ENCODE measurements at places on chromosomes 11 and 22. TPM values are rescaled to one million over a fixed set of nuclear protein-coding genes. Genes with fewer than 3 reads are reported as not detected.

GRCh38 chr11:92964471-92964870 is 5.0 kb upstream of the MTNR1B start:
- no peak for DNase-seq

DNA sequence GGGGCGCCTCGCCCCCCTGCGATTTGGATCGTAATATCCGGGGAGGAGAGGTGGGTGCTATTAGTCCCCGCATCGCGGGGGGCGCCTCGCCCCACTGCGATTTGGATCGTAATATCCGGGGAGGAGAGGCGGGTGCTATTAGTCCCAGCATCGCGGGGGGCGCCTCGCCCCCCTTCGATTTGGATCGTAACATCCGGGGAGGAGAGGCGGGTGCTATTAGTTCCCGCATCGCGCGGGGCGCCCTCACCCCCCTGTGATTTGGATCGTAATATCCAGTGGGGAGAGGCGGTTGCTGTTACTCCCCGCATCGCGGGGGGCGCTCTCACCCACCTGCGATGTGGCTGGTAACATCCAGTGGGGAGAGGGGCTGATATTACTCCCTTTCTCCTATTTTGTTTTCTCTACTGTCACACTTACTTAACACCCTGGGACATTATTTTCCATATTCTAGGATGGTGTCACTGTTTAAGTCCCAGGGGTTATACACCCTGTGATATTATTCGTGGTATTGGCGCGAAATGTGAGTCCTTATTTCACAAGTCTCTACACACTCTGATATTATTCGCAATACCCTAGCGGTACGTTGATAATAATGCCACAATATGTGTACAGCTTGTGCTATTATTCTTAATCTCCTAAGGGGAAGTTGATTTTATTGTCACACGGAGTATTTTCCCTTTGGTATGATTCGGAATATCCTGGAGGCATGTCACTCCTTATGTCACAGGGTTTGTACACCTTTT is 57.8 kb upstream of the ALDH3B2 start:
- DNase-seq, result no peak

GRCh38 chr11:117980280-117980679 is 5.9 kb upstream of the IL10RA start:
- no peak for DNase-seq

DNA sequence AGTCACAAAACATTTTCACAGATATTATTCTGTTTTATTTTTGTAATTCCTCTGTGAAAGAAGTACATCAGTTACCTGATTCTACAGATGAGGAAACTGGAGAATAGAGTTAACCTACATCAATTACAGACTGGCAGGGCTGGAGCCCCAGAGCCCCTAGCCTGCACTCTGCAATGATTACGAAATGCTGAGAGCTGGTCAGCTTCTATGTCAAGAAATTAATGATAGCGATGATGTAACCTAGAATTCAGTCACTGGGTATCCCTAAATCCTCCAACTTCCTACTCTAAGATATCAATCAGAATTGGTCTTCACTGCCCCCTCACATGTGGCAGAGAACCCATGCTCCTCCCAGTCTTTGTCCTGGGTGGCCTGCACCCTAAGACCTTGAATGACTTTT is 273.5 kb upstream of the PLET1 start:
- no peak for DNase-seq

- no peak for DNase-seq
Observed at GRCh38 chr11:35146074-35146521, 7.1 kb downstream of the CD44 start.

GRCh38 chr22:23925020-23925606 is 30.9 kb downstream of the MIF start:
- no peak for DNase-seq

Gene ST3GAL4
- 7.3 TPM for total RNA-seq

Gene GDPD4
- total RNA-seq, result 10.2 TPM

Data from left lobe of liver (tissue), 2 donors.